ENCODE measurements at places on chromosomes 11 and 22.
A peak's percentile ranks its signal among the peaks of the same experiment; 100 is the strongest.

- no peak overlapping the region for H3K27ac ChIP-seq
- no peaks in the 10 kb centered on the region for H3K36me3 ChIP-seq
- H3K4me3 ChIP-seq: no peak overlapping the region
- no peaks in the 10 kb centered on the region for H3K4me1 ChIP-seq
- no peak for DNase-seq
Observed at GRCh38 chr11:122020902-122021301, 95.1 kb downstream of the BLID start.

DNA sequence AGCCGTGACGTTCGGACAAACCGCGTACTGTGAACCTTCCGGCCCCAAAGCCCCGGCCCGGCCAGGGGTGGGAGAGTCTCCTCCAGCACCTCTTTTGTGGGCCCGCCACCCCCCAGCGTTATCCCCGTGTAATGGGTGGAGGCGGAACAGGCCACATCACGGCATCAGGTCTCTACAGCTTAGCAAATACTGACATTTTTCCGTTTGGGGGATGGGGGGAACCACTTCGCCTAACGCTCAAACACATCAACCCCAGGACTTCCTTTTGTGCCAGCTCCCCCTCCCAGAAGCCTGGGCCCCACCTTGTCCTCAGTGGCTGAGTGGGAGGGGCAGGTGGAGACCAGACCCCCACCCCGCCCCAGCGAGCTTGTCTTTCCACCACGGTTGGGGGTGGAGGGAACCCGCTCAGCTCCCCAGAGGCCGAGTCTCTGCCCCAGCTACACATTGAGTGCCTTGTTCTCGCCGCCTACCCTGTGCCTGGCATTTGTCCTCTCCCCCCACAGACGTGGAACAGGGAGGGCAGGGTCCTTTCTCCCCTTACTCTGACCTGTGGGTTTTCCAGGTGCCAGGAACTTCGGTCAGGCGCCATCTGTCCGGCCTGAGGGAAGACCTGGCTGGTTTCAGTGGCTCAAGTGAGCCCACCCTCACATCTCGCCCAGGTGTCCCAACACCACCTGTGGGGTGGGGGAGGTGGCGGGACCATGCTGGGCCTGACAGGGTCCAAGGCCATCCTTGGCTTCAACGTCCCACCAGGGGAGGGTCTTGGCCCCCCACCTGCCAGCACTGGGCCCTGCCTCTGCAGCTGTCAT lies 29.6 kb downstream of the SBF1 start:
- peak; percentile 71 for DNase-seq
- H3K27me3 ChIP-seq: no peaks in the 10 kb centered on the region
- no peak overlapping the region for H3K27ac ChIP-seq
- no peak overlapping the region for H3K4me3 ChIP-seq

DNA sequence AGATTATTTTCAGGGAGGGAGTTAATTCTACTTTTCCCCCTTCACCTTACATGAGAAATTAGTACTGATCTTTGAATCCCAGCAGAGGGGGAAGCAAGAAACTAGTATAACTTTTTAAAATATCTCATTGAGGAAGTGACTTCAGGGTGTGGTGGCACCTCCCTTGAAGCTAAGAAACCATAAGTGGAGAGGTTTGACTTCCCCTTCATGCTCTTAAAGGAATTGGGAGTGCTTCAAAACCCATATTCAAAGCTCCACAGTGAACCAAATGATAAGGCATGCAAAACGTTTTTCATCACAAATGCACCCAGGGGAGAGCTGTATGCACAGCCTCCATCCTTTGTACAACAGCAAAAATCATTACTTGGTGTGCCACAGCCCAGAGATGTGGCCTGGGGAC lies 540 bp downstream of the MS4A14 start:
- H3K27me3 ChIP-seq: no peaks in the 10 kb centered on the region
- DNase-seq: no peak
- H3K4me1 ChIP-seq: no peaks in the 10 kb centered on the region
- H3K4me3 ChIP-seq: no peak overlapping the region

- H3K36me3 ChIP-seq: no peaks in the 10 kb centered on the region
- no peak overlapping the region for H3K4me3 ChIP-seq
- H3K27me3 ChIP-seq: no peaks in the 10 kb centered on the region
Observed at GRCh38 chr11:45653277-45653676, 12.1 kb downstream of the CHST1 start.

DNA sequence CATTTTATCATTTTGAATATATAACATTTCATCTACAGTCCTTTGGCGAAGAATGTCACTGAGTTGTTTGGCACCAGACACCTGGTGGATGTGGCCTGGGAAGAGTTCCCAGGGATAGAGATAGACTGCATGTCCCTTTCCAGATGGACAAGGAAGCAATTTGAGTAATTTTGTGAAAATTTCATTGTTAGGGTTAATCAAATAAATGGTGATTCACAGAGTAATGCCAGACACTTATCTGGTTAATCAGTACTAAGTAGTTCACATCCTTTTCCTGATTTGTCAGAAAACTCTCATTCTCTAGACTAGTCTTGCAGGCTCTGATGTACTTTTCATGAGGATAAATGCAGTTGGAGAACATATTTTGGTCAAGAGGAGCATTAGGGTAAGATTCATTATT lies 41.6 kb downstream of the NAALAD2 start:
- H3K27ac ChIP-seq: no peak overlapping the region
- H3K27me3 ChIP-seq: no peaks in the 10 kb centered on the region
- DNase-seq: no peak

Measured in thymus (tissue), 14 donors.